AG04449 (cell line): ENCODE measurements at places on chromosomes 2 and 18.

- no peak for DNase-seq
Observed at GRCh38 chr2:144630459-144631215, 110.7 kb upstream of the ZEB2 start.

DNA sequence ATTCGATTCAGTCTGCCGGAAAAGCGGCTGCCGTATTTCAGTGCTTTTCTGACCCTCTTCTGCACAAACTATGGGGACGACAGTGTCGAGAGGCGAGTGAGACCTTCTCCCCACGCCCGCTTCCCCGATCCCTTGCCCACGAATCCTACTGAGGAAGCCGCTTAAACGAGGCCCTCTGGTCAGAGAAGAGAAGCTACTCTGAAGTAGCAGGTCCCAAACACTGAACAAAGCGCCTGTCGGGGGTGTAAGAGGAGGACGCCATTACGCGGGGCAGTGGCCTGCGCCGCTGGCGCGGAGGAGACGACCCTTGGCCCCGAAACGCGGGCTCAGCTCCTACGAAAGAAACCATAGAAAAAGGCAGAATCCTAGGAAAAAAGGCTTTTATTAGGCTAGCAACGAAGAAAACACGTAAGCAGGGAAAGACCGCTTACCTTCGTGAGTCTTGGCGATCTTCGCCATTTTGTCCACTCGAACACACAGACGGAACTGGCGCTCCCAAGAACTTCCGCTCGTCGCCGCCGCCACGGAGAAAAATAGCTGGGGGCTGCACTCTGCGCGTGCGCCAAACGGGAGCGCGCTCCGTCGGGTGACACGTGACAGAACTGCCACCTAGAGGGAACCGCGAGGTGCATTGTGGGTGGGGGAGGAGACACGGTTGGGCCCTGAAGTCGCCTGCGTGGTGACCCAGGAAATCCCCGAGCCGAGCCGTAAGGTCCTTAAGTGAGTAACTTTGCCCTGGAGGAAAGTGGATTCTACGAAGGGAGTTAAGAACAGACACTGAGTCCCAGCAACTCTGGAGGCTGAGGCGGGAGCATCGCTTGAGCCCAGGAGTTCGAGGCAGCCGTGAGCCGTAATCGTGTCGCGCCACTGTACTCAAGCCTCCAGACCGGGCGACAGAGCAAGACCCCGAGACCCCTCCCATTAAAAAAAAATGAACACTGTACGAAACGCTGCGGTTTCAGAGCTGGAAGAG, at the start of gene SF3B1:
TSS of gene SF3B1 (minus strand) at position 488 of the 973 bp plus-strand sequence. CDS start at position 459, 29 bp downstream.
- peak; percentile 89 for DNase-seq

DNA sequence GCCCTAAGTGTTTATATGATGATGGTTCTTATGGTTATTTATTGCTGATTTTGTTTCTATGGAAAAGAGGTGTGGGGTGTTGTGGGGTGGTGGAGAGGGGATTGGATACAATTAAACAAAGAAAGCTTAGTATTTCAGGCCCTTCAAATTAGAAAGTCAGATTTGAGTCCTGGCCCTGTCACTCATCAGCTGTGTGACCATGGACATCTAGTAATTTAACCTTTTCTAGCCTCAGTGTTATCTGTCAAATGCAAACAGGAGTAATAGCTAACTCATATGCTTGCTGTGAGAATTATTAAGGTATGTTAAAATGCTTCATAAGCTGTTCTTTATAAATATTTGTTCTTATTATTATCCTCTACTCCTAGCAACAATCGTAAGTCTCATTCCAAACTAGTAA, 2.1 kb upstream of the MEMO1 start:
- no peak for DNase-seq

- DNase-seq: no peak
Observed at GRCh38 chr2:64447317-64448040, 6.5 kb upstream of the LGALSL start.

GRCh38 chr2:38539086-38539485, 63.6 kb downstream of the HNRNPLL start:
- DNase-seq: no peak

DNA sequence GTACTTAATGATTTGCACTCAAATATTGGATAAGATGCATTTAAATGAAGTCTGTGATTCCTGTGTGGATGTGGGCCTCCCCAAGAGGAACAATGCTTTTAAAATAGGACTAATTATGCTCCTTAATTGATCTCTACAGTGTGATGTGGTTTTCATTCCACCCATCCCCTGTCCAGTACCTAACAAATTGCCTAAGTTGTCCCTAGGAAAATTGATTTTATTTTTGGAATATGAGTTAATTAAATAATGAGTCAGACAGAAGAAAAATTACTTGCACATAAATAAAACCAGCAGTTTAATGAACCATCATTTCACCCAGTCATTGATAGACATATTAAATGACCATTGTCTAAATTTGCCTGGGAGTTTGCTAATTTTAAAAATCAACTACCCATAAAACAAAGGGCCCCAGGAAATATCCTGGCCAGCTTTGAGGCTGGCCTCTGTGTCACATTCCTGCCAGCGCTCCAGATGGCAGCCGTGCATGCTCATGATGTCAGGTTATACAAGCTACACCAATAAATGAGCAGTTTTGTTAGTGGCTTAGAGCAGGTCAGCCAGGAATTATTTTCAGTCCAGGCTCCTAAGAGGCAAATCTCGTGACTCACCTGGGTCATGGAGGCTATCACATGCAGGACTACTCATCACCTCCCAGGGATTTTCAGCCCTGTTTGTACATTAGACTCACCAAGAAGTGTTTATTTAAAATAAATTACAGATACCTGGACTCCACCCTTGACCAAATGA, 31.9 kb downstream of the ABHD3 start:
- no peak for DNase-seq

DNA sequence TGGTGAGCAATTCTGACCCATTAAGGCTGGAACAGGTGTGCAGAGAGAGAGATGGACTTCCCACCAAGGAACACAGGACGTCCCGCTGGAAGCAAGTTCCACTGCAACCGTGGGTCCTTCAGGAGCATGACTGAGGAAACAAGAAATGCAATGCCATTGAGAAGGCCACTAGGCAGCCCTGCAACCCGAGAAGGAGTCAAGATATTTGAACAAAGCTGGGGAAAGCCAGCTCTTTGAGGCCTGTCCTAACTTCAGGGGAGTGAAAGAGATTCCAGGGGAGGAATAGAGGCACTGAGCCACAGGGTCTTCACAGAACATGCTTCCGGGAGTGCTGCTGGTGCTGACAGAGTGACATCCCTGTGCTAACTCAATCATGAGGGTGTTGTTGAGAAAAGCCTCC, 153.8 kb upstream of the ZNF236 start:
- DNase-seq: no peak

- no peak for DNase-seq
Observed at GRCh38 chr2:134501476-134502091, 217.2 kb downstream of the TMEM163 start.

GRCh38 chr2:1854729-1855547, 110.6 kb upstream of the PXDN start:
- no peak for DNase-seq
